CD4-positive, alpha-beta T cell (primary cell): ENCODE measurements at places on chromosomes 2 and 18.

GRCh38 chr2:12717191-12718014, 667 bp downstream of the TRIB2 start:
- peak; percentile 86 for DNase-seq

DNA sequence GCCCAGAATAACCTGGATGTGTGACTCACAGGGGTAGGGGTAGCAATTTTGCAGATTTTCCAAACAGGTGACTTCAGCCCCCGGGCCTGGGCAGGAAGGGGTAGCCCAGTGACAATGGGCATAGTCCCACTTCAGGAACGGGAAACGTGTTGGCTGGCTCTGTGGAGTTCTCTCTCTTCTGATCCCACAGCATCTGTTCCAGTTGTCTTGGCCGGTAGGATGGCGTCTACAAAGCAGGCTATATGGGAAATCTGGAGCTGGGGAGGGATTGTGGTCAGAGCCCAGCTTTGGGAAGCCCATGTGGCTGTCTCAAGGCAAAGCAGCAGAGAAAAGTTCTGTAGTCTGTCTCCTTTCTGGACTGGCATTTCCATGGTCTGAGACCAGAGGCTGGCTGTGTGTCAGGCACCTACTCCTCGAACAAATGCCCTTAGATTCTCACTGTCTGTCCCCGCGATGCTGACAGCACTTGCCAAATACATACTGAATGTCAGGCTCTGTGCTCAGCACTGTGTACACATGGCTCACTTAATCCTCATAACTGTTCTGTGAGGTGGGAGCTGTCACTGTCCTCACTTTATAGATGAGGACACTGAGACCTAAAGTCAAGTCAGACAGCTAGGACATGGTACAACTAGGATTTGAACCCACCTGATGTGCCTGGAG, 17.9 kb upstream of the TMEM214 start:
- no peak for DNase-seq

DNA sequence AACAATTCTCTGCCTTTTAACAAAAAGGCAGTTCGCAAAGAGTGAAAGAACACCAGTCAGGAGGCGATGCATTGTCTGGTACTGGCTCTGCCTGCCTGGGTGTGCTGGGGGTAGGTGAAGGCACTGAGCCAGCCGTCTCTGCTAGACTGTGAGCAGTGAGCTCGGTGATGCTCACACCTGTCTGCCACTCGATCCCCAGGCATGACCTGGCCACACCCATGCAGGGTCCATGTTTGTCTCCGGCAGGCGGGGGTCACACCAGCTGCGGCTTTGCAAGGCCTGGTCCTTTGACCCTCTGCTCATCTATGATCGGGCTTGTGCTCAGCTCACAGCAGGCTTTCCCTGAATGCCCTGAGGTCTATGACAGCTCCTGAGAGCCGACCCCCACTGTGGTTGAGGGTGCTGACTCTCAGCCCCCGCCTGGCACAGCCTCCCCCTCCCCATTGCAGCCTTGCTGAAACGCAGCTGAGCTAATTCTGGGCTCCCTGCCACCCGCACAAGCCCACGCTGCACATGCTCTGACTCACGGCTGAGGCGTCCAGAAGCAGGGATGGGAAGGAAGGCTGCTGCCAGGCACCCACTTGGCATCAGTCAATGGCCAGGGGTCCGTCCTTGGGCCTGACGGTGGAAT, 23.7 kb downstream of the CRACDL start:
- DNase-seq = no peak

DNA sequence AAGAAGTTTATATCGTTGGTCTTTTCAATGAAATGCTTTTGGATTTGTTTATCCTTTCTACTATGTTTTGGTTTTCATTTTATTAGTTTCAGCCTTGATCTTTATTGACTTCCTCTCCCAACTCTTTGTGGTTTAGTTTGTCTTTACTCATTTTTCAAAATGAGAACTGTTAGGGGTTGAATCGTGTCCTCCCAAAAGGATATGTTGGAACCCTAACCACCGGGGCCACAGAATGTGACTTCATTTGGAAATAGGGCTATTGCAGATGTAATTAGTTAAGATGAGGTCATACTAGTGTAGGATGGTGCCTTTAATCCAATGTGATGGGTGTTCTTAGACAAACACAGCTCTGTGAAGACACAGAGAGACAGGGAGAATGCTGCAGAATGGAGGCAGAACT, 60.4 kb upstream of the IL1R2 start:
- no peak for DNase-seq

DNA sequence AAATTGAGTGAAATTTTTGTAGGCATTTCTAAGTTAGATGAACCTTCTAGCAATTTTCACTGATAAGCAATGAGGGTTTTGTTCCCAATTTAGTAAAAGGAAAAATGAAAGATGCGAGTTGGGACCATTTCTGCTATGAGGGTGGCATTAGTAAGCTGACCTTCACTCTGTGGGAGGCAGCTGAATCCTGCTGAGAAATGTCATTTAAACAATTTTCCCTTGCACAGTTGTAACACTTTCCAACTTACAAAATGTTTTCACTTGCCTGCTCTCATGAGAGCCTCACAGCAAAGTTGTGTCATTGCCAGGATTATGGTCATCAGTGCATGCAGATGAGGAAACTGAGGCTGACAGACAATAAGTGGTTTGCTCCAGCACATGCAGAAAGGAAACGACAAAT, 527.7 kb downstream of the TNS1 start:
- DNase-seq = no peak

DNA sequence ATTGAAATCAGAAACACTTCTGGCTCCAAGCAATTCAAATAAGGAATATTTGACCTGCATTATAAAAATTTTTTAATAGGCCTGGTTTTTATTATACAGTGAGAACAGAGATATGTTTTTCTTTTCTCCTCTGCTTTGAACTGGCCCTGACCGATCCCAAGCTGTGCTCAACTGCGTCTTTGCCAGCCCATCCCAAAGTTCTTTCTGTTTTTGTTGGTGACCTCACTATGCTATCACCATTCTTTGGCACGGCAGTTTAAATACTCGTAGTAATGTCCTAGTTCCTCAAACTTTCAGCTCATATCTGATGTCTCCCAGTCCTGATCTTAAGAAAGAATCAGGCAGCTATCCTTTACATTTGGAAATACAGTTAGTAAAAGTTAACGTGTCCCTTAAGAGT, 42.3 kb upstream of the NETO1 start:
- DNase-seq = no peak

GRCh38 chr2:150286730-150287362, 200.6 kb downstream of the RND3 start:
- DNase-seq = no peak

- DNase-seq = no peak
Measured at GRCh38 chr18:499776-500631, 497 bp downstream of the COLEC12 start.

GRCh38 chr2:206343144-206343543, 68.7 kb downstream of the ZDBF2 start:
- DNase-seq = no peak

GRCh38 chr2:238596571-238597551, 170.1 kb downstream of the ASB1 start:
- no peak for DNase-seq

GRCh38 chr2:24858996-24859395, 61.0 kb downstream of the ADCY3 start:
- DNase-seq = no peak

GRCh38 chr2:128172191-128172590, 81.2 kb downstream of the UGGT1 start:
- DNase-seq = no peak

DNA sequence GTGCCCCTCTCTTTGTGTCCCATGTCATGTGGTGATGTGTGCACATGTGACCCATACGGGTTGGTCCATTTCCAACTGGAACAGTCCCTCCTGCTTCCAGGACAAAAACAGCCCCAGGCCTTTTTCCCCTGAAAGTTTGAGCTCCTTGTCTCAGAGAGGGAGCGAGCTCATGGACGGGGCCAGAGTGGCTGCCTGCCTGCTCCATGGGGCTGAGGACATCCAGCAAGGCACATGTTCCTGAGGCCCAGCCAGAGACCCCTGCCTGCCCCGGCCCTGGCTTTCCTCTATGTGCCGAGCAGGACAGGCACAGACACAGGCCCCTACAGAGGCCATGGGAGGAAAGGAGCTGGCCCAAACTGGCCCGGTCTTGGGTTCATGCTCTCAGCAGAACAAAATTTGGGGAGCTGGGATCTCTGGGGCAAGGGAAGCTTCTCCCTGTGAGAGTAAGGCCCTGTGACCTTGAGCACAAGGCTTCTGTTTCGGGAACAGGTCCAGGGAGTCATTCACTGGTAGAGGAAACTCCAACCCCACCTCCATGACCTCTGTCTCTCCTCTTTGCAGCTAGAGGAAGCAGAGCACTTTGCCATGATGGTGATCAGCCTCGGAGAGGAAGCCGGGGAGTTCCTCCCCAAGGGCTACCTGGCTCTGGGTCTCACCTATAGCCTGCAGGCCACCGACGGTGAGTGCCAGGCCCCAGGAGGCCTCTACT, 105.8 kb upstream of the MCFD2 start:
- DNase-seq = no peak

DNA sequence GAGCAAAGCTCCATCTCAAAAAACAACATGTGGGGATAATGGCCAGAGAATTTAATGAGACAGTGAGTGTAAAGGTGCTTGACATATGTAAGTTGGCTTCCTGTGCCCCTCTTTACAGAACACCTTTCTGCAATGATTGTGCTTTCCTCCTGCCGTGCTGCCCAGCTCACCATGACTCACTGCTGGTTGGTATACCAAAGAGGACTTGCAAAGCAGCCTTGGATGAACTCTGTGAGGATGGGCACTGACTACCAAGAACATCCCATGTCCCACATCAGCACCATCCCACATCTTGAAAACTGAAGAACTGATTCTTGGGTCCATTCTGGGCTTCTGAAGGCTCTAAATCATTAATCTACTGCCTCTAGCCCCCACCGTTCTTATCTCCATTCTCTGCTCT, 52.2 kb downstream of the NGEF start:
- DNase-seq = no peak

GRCh38 chr2:4673025-4673489, 969.7 kb downstream of the DCDC2C start:
- peak; percentile 27 for DNase-seq

DNA sequence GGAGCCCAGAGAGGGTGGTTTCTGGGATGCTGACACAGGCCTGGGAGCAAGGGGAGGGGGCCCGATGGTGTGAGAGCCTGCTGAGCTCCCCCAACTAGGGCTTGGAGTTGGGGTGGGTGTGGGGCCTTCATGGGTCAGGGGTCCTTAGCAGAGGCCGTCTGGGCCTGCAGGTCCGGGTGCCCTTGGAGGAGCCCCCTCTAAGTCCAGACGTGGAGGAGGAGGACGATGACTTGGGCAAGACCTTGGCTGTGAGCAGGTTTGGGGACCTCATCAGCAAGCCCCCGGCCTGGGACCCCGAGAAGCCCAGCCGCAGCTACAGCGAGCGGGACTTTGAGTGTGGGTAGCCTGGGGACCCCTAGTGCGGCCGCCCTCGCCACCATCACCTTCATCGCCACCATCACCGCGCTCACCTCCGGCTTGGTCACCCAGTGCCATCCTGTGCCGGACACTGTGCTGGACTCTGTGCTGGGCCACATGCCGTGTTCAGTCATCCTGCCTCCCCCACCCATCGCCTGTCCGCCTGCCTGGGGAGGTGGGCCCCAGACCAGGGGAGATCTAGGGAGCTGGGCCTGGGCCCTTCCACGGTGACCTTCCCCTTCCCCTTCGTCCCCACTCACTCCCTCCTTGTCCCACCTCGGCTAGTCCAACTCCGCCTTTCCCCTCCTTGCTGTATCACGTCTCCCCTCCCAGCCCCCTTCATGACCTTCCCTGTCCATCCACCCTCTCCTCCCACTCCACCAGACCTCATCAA, 980 bp downstream of the SLC4A3 start:
- no peak for DNase-seq

DNA sequence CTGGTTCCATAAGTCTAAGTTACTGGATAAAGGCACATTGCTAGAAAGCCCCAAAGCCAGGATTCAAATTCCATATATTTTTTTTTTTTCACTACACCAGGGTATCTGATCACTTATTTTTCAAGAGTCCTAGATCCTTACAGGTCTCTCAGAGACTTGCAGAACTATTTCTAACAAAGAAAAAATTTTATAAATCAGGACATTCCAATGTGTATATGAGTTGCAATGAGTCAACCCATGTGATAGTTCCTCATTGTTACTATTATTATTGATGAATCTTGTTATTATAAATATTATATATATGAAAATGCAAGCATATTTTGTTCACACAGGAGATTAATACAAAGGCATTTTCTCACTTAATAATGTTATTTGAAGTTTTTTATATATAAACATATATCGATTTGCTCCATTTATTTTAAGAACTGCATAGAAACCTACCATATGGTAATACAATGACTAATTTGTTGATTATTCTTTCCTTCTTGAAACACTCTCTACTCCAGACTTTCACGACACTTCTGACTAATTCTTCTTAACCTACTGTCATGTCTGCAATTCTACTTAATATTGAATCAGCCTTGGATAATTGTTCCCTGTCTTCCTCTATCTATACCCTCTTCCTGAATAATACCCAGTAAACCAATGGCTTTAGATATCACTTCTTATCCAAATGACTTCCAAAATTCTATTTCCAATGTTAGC, 968.4 kb upstream of the NRXN1 start:
- DNase-seq = no peak

- DNase-seq = no peak
Measured at GRCh38 chr2:128217671-128218070, 101.0 kb downstream of the HS6ST1 start.

DNA sequence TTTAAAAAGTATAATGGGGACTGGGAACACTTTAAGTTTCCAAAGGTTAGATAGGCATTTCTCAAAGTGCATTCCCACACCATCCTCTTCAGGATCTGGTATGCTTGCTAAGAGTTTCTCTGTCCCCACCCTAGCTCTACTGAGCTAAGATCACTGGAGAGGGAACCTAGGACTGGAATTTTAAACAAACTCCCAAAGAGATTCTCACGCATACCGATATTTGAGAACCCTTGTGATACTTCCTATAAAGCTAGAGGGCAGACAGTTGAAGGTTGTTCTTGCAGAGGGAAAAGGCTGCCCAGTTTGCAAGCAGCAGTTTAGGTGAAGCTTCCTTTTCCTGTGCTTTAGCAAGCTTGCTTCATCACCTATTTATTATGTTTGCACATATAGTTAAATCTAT, 3.6 kb downstream of the CNRIP1 start:
- no peak for DNase-seq

DNA sequence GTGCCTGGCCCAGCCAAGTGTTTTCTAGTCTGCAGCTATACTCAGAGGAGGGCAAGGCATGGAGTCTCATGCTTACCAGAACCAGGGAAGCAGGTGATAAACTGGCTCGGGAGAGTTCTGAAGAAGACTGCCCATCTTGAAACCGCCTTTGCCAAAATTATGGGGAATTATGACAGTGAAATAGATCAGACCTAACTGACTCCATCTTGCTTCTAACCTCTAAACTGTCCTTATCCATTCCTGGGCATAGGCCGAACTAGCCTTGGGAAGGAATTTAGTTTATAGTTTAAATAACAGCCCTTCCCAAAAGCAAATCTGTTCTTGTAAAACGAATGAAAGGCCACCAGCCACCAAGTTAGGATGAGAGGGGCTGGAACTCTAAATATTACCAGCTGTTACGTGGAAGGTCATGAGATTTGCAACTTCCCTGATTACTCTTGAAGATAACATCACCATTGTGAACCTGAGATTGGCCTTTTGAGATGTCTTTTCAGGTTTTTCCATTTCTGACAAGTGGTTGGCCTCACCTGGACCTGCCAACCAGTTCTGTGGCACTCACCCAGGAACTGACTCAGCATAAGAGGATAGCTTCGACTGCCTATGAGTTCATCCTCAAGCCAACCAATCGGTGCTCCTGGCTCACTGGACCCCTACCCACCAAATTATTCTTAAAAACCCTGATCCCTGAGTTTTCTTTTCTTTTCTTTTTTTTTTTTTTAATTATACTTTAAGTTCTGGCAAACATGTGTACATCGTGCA, 23.4 kb downstream of the CHCHD5 start:
- no peak for DNase-seq
